ENCODE measurements at places on chromosomes 13 and 19.

- no peak for DNase-seq
These were observed 52.8 kb upstream of the ARHGEF7 start for GRCh38 chr13:111062305-111062704.

DNA sequence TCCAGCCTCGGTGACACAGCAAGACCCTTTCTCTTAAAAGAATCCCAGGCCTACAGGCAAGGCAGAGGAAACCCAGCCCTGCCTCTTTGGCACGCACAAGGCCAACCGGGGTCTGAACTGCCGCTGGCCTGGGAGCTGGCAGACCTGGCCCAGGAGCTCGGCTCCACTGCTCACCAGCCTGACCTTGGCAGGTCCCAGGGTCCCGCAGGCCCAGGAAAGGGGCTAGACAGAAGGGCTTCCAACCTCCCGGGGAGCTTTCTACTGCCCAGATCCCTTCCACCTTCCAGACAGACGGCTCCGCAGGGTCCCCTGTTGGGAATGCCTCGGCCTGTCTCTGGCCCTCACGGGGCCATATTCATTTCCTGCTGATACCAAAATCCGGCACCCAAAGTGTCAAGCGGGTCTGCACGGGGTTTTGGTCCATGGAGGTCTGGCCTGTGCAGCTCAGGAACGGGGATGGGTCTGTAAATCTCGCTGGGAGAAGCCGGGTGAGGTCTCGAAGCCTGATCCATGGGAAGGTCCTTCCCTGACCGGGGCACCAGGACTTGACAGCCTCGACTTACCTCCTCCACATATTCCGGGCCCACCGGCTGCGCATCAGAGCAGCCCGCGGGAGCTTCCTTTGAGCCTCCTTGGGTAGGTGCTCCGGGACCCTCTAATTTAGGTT lies 36.6 kb upstream of the MATK start:
- DNase-seq: no peak

- no peak for DNase-seq
These were observed 69.1 kb downstream of the ALOX5AP start for GRCh38 chr13:30804474-30804873.

DNA sequence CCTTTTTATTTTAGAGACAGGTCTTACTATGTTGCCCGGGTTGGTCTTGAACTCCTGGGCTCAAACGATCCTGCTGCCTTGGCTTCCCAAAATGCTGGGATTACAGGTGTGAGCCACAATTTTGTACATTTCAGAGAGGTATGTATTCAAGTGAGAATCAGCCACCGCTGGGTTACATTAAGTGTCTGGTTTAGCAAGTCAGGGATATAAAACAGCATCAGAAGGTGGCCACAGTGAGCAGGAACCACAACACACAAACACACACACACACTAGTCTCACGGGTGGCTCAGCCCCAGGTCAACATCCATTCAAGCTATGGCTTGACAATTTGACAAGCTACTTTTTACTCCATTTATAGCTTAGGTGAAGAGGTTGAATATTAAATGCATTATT lies 20.2 kb downstream of the KLK5 start:
- DNase-seq: no peak

DNA sequence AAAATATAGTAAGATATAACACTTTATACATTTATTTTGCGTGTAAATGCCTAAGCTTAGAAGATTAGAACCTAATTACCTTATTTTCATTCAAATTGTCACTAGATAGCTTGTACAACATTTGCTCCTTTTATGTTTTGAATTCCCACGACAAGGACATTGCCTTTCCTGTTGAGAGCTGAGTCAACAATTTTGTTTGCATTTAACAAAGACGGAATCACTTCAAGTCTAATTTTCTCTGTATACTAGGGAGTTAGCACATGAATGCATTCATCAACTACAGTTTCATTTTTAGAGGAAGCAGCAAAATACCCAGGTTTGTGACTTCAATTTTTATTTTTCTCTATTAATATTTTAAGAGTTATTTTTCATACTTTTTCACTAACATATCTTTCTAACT lies 48.7 kb upstream of the PCCA start:
- no peak for DNase-seq

DNA sequence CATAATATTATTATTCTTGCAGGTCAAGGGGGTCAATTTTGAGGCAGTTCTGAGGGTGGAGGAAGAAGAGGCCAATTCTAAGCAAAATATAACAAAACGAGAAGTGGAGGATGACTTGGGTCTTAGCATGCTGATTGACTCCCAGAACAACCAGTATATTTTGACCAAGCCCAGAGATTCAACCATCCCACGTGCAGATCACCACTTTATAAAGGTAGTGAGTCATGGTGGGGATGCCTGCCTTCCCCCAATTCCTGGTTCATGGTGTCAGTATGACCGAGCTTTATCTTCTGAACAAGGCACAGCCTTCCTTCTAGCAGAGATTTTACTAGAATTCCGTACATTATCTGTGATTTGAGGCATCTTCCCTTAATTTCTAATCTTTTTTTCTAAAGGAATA lies 9.4 kb upstream of the DCUN1D2 start:
- no peak for DNase-seq

Data from GM12891 (cell line).